ENCODE measurements at places on chromosomes 11 and 22.

- DNase-seq, result no peak
Measured at GRCh38 chr22:40480996-40481395, 110.6 kb downstream of the SGSM3 start.

DNA sequence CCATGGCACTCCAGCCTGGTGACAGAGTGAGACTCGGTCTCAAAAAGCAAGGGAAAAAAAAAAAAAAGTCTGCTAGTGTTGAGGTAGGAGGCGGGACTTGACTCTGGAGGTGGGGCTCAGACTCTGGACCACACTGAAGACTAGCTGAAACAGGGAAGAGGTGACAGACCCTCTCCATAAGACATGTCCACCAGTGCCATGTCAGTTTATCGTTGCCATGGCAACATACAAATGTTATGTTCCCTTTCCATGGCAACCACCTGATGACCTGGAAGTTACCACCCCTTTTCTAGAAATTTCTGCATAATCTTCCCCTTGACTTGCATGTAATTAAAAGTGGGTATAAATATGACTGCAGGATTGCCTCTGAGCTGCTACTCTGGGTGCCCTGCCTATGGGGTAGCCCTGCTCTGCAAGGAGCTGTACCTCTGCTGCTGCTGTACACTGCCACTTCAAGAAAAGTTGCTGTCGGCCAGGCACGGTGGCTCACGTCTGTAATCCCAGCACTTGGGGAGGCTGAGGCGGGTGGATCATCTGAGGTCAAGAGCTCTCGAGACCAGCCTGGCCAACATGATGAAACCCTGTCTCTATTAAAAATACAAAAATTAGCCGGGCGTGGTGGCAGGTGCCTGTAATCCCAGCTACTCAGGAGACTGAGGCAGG lies 55.1 kb downstream of the KIAA1671 start:
- DNase-seq, result no peak

GRCh38 chr22:36454916-36455570 lies 26.4 kb downstream of the TXN2 start:
- DNase-seq, result peak; percentile 97

- DNase-seq, result no peak
Measured at GRCh38 chr11:15006139-15006759, 34.1 kb upstream of the CALCA start.

- no peak for DNase-seq
Measured at GRCh38 chr11:125399945-125400344, 96.1 kb downstream of the FEZ1 start.

DNA sequence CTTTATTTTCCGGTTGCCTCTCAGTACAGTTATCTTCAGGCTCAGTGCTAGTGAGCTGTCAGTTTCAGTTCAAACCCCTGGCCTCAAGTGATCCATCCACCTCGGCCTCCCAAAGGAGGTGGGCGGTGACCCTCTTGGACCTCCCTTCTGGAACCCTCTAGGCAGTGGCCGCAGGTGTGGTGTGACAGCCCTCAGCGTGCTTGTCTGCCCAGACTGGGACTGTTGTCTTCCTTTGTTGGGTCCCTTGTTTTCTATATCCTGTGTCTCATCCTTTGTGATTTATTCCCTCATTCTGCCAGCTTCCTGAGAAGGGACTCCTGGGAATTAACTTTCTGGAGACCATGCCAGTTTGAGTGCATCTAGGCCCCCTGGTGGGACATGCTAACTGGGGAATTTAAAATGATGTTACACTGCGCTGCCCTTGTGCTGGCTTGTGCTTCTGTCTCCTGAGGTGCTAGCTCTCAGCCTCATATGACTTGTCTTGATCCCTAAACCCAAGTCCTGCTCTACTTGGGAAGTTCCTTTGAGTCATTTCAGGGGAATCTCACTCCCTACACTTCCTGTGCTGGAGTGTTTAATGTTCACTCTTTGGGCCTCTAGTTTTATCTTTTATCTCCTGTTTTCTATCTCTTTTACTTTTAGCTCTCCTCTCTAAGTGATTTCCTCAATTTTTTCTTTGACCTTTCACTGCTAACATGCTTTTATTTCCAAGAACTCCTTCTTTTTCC lies 19.4 kb downstream of the MED15 start:
- no peak for DNase-seq

DNA sequence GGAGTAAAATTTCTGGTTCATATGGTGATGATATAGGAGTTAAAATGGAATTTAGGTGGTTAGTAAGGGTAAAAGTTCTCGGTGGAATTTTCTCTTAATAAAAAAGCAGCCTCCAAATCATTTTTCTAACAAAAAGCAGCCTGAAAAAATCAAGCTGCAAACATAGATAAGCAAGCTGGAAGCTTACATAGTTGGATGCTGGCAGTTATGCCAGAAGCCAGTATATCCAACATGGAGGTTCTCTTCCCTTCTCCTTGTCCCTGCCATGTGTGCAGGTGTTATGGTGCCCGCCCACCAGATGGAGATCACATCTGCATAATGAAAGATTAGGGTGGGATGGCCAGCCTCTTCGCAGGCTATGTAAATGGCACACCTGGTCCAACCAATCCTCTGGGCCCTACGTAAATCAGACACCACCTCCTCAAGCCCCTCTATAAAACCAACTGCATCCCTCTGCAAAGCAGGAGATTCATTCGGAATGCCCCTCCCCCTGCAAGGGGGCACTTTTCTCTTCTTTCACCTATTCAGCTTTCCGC lies 22.4 kb downstream of the PIWIL3 start:
- DNase-seq, result no peak
